ENCODE measurements at places on chromosomes 6 and 20.

GRCh38 chr6:84457276-84457675, 229.8 kb upstream of the CEP162 start:
- no peak for DNase-seq

DNA sequence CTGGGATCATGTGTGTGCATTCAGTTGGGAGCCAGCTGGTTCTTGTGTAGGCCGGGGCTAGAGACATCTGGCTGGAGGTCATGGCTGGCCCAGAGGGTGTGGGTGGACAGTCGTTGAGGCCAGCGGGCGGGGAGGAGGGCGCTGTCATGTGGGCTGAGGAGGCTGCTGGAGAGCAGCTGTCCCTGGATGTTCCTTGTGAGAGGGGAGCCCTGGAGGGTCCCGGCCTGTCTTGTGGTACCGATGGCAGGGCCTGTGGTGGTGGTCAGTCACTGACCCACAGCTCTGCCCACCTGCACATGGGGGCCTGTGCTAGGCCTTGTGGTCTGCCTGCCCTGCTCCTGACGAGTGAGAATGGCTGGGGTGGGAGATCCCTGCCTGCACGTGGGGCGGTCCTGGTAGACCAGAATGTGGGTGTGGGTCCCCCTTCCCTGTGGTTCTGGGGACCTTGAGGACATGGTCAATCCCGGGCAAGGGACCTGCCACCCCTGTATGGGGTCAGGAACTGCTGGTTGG, 1.9 kb upstream of the C20orf204 start:
- no peak for DNase-seq

DNA sequence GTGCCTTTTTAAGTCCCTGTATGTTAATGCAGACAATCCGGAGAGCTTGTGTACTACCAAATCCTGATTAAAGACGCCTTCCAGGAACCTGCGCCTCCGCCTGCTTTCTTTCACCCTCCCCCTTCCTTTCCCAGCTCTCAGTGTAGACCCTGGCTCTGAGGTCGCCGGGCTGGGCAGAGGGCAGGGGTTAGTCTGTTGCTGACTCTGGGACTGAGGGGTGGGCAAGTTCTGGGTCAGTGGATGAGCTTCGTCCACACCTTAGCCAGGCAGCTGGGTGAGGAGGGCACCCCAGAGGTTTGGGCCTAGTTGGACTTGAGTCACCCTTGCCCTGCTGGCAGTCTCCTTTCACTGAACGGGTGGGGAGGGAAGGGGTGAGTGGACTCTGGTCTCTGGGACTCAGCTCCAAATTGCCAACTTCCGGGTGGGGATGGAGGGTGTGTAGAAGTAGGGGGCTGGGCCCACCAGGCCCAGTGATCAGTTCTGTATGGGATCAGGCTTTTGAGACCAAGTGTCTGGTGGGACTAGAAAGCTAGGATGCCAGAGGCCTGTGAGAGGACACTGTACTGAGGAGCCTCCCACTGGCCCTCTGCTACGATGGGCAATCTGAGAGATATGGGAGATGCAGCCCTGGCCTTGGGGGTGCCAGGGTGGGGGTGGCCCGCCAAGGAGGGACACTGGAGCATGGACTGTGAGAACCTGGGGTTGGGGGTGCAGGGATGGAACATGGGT, 21.3 kb upstream of the SLC22A7 start:
- no peak for DNase-seq

DNA sequence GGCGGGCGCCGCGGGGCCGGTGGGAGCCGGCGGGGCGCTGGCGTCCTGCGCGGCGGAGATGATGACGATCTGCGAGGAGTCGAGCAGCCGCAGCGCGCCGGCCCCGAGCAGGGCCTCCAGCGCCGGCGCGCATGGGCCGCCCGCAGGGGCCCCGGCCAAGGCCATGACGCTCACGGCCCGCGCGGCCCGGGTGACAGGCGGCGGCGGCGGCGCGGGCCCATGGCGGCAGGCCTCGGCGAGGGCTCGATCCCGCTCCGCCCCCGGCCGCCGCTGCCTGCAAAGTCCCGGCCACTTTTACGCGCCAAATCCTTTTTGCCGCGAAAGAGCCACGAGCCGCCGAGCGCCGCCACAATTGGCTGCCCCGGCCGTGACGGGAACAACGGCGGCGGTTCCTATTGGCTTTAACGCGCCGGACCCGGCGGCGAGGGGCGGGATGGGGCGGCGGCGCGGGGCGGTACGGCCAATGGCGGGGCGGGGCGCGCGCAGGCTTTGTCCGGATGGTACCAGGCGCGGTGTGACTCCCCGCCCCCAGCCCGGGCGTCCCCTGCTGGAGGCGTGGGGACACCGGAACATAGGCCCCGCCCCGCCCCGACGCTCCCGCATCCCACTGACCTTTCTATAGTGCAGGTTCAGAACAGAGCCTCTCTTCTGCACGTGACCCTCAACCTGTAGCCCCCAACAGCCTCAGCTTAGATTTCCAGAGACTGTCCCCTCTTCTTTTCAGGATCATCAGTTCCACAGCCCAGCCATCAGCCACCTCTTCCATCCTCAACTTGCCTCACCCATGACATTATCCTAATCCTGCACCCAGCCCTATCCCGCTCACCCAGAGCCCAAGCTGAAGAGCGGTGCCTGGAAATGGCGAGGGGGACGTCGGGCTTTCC, at the start of gene E2F1:
Gene E2F1 (minus strand): TSS at position 286 of the 884 bp plus-strand sequence. CDS start 121 bp downstream, at position 165.
- DNase-seq: peak; percentile 97

DNA sequence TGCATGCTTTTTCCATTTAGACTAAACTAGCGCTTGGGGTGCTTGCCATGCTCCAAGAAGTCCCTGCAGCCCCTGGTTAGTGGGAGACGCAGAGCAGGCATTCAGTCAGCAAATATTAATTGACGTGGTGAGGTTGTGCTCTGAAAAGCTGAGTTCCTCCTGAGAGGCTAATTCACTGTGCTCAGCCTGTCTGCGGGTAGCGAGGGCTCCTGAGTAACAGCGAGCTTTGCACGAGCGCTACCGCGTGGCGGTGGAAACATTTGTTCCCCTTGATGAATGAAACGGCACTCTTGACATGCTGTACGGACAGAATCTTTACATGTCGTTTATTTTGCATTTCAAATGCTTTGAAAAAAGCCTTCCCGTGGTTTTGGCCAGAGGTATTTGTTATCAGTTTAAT, 170.6 kb upstream of the AGPAT4 start:
- DNase-seq: no peak

- no peak for DNase-seq
Measured at GRCh38 chr6:16157909-16158308, 29.0 kb downstream of the MYLIP start.

DNA sequence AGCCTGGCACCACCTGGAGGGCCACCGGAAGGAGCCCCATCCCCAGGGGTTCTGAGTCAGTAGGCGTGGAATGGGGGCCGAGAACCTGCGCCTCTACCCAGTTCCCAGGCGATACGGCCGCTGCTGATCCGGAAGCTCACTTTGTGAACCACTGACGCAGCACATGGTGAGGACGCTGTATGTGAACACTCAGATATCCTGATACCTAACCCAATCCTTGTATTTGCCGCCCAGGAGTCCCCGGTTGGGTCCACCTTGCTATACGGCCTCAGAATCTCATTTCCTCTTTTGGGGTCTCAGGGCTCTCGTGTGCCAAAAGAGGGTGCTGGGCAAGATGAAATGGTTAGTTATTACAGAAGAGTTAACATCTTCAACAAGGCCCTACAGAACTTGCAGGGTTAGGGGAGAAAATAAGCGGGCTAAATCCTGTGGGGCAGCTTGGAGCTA, 604 bp upstream of the RAB5IF start:
- peak; percentile 44 for DNase-seq

DNA sequence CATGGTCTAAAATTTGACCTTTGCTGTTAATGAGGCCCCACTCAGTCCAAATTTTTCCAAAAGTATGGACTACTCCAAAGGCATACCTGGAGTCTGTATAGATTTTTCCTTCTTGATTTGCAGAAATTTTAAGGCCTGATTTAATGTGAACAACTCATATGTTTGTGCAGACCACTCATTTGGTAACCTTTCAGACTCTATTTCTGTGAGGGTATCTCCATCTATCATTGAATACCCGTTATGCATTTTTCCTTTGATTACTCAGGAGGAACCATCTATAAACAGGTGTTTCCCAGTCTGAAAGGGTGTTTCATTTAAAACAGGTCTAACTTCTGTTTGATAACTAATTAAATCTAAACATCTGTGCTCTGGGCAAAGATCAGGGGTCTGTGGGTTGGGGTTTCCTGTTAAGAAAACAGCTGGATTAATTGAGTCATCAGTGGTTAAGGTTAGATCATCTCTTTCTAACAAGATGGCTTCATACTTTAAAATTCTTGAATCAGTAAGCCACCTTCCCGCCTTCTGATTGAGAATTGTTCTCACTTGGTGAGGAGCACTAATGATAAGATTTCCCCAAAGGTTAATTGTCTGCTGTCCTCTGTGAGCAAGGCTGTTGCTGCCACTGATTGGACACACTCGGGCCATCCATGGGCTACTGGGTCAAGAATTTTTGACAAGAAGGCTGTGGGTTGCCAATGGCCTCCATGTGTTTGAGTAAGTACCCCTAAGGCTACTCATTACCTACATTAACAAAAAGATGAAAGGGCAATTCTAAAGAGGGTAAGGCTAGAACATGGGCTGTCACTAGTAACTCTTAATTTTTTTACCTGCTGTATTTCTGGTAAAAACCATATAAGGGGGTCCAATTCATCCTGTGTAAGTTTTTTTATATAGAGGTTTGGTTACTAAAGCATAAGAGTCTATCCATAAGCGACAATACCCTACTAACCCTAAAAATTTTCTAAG, 24.1 kb downstream of the HLA-B start:
- DNase-seq: no peak

DNA sequence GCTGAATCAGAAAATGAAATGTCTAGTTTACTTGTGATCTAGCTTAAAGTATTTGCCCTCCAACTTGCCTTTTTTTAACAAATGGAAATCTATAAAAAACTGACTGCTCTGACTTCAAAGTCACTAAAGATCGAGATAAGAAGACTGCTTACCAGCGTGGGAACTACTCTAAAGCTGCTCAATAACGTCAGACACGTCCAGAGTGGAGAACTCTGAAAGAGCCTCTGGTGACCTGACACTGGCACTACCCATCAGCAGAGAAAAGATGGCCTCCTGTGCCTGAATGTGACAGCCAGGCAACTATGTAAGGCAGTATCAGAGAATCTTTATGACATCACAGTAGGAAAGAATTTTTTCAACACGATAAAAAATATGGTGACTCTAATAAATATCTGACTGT, 202.1 kb upstream of the SHLD1 start:
- DNase-seq: no peak

GRCh38 chr6:56193846-56194245, 53.5 kb downstream of the COL21A1 start:
- no peak for DNase-seq

DNA sequence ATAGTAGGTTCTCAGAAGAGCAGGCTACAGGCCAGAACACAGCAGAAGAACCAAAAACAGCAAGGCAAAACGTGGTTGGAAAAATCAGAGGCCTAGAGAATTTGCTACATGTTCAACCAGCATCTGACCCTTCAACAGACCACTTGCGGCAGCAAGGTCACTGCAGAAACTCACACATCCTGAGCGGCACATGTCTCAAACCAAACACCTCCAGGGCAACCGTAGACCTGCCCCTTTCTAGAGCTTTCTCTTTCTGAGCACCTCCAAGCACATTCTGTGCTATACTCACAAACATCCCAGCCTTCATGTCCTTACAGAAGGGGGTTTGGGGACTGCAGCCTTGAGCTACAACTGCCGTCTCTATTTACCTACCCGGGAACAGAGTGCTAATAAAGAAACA, 52.6 kb downstream of the GFOD1 start:
- no peak for DNase-seq

DNA sequence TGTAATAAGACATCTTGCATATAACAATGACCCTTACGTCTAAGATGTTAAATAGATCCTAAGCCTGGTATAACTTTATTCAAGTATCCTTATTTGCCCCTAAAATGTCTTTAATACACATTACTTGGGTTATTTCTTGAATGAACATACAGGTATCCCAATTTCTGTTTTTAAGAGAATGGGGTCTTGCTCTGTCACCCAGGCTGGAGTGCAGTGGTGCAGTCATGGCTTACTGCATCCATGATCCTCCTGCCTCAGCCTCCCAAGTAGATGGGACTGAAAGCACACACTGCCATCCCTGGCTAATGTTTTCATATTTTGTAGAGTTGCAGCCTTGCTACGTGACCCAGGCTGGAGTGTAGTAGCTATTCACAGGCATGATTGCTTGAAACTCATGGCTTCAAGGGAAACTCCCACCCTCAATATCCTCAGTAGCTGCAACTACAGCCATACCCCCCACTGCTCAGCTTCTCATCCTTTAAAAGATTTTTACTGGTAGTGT, 10.4 kb upstream of the ZNFX1 start:
- peak; percentile 28 for DNase-seq

DNA sequence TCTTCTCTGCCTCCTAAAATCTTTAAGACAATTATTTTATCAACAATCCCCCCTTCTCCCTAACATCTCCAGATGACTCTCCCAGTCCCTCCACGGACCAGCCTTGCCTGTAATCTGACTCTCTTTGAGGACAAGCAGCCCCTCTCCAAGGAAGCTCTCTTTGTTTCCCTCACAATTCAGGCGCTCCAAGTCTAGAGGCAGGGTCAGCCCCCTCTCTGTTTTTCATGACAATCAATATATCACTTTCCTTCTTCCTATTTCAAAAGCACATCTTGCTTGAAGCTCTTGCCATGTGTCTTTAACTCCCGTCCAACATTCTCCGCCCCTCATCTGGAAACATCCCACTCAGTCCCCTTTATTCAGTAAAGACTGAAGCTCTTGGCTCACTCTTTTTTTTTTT, 393.4 kb upstream of the SULF2 start:
- DNase-seq: no peak

- DNase-seq: no peak
Measured at GRCh38 chr20:37220731-37221130, 40.9 kb downstream of the GHRH start.
